ENCODE measurements at places on chromosomes 7 and 10.

DNA sequence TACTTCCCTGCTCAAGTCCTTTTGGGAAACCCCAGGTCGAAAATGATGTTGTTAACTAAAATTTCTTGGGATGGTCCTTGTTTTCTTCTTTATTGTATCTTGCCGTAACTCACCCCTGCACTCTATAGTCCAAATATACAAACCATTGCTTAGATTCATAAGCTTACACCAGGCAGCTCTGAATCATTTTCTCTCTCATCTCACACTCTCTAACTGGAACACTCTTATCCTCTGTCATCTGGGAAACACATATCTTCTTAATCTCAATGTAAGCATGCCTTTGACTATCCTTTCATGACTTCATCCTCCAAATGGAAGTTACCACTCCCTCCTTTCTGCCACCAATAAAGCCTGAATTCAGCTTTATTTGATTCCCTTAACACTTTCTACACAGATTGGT lies 175.8 kb upstream of the ANK3 start:
- ATAC-seq, result peak; percentile 26

GRCh38 chr7:123271856-123272255 lies 72.1 kb upstream of the SLC13A1 start:
- ATAC-seq, result no peak

- ATAC-seq, result no peak
These were observed 448.9 kb upstream of the FZD8 start for GRCh38 chr10:36091007-36091406.

DNA sequence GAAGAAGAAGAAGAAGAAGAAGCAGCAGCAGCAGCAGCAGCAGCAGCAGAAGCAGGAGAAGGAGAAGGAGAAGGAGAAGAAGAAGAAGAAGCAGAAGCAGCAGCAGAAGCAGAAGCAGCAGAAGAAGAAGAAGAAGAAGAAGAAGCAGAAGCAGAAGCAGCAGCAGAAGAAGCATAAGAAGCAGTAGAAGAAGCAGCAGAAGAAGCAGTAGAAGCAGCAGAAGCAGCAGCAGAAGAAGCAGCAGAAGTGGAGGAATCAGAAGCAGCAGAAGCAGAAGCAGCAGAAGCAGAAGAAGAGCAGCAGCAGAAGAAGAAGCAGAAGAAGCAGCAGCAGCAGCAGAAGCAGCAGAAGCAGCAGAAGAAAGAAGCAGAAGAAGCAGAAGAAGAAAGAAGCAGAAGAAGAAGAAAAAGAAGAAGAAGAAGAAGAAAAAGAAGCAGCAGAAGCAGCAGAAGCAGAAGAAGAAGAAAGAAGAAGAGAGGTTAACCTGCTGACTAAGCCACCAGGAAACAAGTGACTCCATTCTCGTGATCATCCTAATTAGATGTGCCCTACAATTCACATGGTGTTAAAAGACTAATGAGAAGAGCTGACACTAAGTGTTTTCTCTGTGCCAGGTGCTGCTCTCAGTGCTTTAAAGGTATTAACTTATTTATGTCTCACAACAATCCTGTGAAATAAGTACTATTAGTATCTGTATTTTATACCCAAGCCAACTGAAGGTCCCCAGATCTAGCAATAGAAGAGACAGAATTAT lies 11.6 kb downstream of the CDNF start:
- no peak for ATAC-seq

- no peak for ATAC-seq
These were observed 104.0 kb downstream of the HOXA1 start for GRCh38 chr7:26991796-26992195.

DNA sequence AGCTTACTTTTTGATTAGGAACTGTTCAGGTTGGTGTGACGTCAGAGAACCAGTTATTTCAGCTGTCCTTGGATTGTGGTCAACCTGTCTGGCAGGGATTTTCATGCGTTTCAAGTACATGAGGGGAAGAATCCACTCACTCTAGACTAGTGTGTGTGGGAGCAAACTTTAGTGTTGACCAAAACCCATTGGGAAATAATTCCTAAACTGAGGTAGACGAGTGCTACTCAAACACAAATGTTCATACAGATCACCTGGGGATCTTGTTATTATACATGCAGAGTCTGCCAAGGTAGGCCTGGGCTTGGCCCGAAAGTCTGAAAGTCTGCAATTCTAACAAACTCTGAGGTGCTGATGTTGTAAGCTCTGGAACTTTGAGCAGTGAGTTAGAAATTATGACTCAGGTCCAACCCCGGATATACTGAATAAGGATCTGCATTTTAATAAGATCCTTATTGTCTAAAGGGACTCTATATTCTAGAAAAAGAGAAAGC lies 111.1 kb upstream of the CREB5 start:
- peak; percentile 89 for ATAC-seq

DNA sequence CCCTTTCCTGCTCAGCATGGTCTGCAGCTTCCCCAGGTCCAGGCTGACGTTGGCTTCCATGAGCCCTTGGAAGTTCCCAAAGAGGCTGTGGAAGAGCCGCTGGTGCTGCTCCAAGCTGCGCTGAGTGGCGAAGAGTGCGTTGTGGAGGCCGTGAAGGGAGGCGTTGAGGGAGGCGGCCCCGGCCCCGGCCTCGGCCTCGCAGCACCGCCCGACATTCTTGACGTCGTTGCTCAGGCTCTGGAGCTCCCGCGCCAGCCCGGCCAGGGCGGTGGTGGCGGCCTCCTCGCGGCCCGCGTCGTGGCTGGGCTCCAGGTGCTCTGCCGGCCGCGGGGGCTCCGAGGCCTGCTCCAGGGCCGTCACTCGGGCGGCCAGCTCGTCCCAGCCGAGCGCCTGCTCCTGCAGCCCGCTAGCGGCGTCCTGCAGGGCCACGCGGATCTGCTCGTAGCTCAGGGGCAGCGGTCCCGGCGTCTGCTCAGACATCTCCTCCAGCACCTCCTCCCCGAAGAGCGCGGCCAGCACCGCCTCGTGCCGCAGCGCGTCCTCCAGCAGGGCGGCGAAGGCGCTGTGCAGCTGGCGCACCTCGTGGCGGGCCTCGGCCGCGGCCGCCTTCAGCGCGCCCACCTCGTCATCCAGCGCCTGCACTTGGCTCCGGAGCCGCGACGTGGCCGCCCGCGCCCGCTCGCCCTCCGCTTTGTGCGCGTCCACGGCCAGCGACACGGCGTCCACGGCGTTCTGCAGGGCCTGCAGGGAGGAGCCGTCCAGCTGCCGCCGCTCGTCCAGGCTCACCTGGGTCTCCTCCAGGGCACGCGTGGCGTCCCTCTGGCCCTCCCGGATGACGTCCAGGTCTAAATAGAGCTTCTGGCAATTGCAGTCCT lies 14.7 kb downstream of the MMRN2 start:
- ATAC-seq, result no peak

DNA sequence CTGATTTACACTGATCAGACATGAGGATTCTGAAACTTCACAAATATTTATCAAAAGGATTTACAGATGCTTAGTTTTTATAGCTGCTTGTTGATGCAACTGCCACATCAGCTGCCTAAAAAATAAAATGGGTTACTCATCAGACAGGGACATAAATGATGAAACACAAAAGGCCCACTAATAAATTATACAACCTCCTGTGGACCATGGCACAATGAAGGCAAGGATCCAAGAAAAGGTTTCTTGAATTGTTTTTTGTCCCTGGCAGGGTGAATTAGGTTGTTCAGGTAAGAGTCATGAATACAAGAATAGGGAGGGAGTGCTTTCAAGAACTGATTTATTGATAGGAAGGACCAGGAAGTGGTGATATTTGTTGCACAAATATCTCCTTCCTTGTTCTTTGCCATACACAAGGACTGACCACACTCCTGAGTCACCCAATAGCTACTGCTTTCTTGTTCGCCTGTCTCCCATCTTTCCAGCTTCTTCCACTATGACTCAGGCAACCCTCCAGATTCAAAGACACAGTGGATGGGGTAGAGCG lies 234.5 kb downstream of the AHR start:
- peak; percentile 89 for ATAC-seq

- ATAC-seq, result no peak
These were observed 56.0 kb downstream of the ATOH7 start for GRCh38 chr10:68175949-68176348.

DNA sequence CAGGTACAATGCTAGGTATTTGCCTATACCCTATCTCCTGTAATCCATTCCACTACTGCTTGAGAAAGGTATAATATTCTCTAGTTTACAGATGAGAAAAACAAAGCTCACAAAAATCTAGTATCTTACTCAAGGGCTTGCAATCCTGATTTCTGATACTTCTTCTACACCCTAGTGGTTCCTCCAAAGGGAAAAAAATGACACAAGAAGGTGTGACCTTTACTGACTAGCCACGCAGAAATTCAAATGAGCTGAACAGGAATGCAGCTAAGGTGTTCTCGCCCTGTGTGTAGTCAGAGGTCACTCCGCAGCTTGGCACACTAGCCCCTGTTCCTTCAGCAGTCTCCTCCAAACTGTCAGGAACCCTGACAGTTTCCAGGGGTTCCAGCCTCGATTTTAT lies 59.5 kb upstream of the TM9SF3 start:
- peak; percentile 39 for ATAC-seq

- no peak for ATAC-seq
These were observed 46.1 kb downstream of the TNPO3 start for GRCh38 chr7:129008645-129009414.

DNA sequence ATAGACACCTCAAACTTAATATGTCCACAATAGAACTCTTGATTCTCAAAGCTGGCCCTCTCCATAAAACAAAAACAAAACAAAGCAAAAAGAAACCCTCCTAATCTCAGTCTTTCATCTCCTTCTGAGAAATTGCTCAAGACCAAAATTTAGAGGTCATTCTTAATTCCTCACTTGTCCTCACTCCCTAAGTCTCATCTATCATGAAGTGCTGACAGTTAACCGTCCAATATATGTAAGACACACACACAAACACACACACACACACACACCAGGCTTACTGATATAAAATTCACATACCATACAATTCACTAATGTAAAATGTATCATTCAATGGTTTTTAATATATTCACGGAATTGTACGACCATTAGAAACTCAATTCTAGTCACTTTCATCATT lies 17.0 kb upstream of the SVIL start:
- no peak for ATAC-seq

DNA sequence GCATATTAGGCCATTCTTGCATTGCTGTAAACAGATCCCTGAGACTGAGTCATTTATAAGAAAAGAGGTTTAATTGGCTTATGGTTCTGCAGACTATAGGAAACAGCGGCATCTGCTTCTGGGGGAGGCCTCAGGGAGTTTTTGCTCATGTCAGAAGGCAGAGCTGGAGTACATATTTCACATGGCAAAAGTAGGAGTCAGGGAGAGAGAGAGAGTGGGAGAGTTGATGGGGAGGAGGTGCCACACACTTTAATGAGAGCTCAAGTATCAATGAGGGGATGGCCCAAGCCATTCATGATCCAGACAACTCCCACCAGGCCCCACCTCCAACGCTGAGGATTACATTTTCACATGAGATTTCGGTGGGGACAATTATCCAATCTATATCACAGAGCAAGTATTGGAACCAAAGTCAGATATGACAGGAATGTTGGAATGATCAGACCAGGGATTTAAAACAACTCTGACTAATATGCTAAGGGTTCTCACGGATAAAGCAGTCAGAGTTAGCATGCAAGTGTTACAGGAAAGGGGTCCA lies 795.3 kb upstream of the CELF2 start:
- no peak for ATAC-seq

DNA sequence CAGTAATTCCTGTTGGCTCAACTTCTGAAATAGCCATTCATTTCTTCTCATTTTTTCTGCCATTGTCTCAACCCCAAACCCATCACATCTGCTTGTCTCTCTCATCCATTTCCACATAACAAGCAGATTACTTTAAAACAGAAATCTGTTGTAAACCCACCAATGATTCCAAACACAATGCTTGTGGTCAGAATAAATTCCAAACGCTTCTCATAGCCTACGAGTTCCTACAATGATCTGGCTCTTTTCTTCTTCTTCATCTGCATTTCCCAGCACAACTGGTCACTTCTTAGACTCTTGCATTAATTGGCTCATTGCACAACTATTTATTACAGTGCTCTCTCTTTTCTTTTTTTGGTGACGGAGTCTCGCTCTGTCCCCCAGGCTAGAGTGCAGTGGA lies 364.1 kb downstream of the GATA3 start:
- ATAC-seq, result no peak

- ATAC-seq, result no peak
These were observed 10.2 kb upstream of the ZNF467 start for GRCh38 chr7:149783386-149784250.

DNA sequence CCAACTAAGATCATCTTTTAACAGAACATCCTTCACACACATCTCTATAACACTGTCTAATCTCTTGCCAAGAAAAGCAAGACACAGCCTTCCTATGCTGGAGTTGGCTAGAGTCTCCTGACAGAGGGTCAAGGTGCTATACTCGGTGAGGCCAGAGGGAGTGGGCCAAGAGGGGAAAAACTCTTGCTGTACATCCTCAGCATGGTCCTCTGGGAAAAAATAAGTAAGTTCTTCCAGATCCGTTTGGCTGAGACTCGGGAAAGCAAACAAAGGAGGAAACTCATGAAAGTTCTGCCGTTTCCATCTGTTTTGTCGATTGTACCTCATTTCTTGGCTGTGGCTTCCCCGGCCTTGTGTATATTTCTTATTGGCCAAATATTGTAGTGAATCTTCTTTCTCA lies 33.9 kb downstream of the VWDE start:
- ATAC-seq, result no peak

Data from esophagus mucosa (tissue), 1 donor.